ENCODE measurements at places on chromosomes 1 and 21.

GRCh38 chr1:18343581-18343980 lies 137.1 kb upstream of the KLHDC7A start:
- DNase-seq, result no peak

- DNase-seq, result no peak
Measured at GRCh38 chr1:193549081-193549480, 362.7 kb upstream of the B3GALT2 start.

DNA sequence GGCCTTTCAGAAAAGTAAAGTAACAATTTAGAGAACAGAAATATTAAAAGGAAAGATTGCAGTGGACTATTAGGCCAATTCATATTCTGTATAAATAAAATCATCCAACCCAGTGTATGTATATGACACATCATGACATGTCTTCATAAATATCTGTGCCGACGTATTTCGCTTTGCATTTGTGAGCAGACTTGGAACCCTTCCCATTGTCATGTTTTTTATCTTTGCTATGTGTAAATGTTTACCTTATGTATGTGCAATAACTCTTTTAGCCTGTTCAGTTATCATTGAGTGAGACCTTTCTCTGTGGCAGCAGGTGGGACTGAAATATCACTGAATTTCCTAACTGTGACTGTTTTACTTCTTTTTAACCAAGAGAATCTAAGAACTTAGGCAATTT lies 58.0 kb upstream of the FAM3B start:
- no peak for DNase-seq

- DNase-seq, result no peak
Measured at GRCh38 chr1:2466958-2467554, 9.0 kb upstream of the PLCH2 start.

- no peak for DNase-seq
Measured at GRCh38 chr1:237879195-237879594, 11.5 kb downstream of the ZP4 start.

DNA sequence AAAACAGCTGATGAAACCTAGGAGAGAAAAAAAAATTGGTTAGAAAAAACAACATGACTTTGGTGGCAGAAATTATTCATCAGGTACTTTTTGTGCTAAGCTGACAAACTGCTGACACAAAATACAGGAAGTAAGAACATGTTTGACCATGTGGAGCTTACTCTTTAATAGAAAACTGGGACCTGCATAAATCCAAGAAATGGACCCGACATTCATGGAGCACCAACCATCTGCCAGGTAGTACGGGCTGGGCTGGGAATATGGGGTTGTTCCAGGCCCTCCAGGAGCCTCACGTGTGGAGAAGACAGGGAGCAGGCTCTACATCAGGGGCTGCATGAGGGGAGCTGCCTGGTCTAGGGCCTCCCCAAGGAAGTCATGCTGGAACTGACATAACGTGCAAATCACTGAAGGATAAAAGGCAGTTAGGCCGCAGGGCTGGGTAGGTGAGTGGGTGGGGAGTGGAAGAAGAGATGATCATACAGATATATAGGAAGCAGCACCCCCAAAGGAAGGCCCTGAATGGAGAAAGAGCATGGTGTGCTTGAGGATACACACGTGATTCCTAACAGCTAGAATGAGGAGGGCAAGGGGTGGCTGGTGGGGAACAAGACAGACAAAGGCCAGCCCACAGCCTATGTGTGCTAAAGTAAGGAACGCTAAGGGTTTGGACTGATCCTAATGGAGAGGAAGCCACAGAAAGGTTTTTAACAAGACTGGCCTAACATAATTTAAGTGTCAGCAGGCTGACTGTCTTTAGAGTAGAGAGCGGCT lies 26.1 kb downstream of the CD58 start:
- DNase-seq, result no peak

DNA sequence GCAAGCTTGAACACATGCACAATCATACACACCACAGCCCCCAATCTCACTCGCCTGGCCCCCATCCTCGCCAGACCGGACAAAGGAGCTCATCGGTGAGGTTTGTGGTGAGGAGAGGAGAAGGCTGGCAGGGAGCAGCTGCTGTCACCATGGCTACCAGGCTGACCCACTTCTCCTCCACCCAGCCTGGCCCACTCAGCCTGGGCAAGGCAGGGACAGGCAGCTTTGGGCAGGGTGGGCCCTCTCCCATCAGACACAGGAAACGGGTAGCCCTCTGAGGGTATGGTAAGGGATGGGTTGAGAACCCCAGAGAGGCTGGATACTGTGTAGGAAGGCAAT lies 15.9 kb downstream of the RIMS3 start:
- peak; percentile 13 for DNase-seq

DNA sequence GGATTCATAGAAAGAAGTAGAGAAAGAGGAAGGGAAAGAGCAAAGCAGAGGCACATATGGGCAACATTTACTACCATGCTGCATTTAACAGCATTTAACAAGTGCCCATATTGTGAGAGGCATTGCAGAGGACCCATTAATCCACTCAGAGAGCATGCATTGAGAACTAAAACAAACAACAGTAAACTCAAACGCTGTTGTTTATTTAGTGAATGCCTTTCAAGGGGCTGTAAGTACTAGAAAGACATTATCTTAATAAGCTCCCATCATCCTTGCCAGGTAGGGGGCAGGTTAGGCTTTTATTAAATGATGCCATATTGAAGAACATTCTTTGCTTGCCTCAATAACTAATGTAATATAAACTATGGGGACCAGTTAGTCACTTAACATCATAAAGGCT lies 254.3 kb upstream of the DAB1 start:
- DNase-seq, result peak; percentile 42
